Esophagus muscularis mucosa (tissue), 4 donors: ENCODE measurements at places on chromosomes 13 and 19.

GRCh38 chr19:35090506-35091214 is 25.0 kb upstream of the FXYD3 start:
- no peak for DNase-seq

GRCh38 chr13:94711561-94712286 is 621 bp downstream of the SOX21 start:
- DNase-seq, result peak; percentile 89

DNA sequence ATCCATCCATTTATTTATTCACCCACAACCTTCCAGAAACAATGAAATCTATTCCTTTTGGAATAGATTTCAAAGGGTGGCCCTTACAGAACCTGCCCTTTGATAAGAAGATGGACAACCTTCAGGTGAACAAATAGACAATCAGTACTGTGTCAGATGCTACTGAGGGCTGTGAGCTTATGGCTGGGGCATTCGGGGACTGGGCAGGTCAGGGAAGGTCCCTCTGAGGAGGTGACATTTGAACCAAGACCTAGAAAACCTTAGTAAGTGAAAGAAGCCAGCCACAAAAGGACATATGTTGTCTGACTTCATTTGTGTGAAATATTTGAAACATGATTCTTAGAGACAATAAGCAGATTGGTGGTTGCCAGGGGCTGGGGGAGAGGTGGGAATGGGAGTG is 15.7 kb downstream of the ACTL9 start:
- no peak for DNase-seq

GRCh38 chr19:17624314-17624991 is 63.7 kb downstream of the UNC13A start:
- no peak for DNase-seq

DNA sequence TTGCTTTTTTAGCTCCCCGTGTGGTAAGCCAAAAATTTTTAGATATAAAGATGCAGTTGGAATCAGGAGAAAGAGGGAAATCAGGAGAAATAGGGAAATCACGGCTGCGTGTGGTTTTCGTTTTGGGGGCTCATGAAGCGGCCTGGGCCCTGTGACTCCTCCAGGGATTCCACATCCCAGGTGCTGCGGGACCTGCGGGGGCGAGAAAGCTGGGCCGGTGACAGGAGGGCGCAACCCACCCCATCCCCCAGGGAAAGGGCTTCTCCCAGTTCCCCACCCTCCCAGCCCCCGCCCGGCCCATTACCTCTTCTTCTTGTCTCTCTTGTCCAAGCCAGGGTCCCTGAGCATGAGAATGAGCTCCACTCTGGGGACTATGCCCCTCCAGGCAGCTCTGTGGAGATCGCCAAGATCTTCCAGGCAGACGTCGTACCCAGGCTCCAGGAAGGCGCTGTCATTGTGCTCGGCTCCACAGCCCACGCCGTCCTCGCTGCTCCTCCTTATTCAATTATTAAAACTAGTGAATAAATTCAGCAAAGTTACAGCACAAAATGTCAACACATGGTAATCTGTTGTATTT is 111.0 kb downstream of the MRPL57 start:
- DNase-seq, result no peak
